ENCODE measurements at places on chromosomes 6 and 20. TPM values are rescaled to one million over a fixed set of nuclear protein-coding genes. Genes with fewer than 3 reads are reported as not detected.

CCM2L gene
- total RNA-seq = not detected

APCDD1L gene
- not detected for total RNA-seq

VWA7 gene
- total RNA-seq = 3.4 TPM

GMNN gene
- total RNA-seq = 58.5 TPM

UNC5CL gene
- 5.5 TPM for total RNA-seq

CST4 gene
- total RNA-seq = not detected

GRCh38 chr20:47940101-47940813 is 155.0 kb upstream of the SULF2 start:
- no peak for DNase-seq

GRCh38 chr6:69305456-69305855 is 491.4 kb downstream of the LMBRD1 start:
- DNase-seq = no peak

DNA sequence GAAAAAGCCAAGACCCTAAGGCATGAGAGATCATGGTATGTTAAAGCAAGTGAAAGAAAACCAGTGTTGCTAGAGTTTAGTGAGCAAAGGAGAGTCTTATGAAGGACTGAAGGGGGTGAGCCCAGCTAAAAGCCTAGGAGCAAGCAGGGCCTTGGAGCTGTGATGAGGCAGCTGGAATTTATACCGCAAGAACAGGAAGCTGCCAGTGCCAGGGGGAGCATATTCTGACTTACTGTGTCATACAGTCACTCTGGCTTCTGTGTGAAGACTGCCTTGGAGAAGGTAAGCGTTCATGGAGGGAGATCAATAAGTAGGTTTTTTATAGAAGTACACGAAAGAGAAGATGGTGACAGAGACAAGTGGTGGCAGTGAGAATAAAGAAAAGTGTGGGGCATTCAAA is 308.9 kb upstream of the THEMIS start:
- DNase-seq = no peak

DNA sequence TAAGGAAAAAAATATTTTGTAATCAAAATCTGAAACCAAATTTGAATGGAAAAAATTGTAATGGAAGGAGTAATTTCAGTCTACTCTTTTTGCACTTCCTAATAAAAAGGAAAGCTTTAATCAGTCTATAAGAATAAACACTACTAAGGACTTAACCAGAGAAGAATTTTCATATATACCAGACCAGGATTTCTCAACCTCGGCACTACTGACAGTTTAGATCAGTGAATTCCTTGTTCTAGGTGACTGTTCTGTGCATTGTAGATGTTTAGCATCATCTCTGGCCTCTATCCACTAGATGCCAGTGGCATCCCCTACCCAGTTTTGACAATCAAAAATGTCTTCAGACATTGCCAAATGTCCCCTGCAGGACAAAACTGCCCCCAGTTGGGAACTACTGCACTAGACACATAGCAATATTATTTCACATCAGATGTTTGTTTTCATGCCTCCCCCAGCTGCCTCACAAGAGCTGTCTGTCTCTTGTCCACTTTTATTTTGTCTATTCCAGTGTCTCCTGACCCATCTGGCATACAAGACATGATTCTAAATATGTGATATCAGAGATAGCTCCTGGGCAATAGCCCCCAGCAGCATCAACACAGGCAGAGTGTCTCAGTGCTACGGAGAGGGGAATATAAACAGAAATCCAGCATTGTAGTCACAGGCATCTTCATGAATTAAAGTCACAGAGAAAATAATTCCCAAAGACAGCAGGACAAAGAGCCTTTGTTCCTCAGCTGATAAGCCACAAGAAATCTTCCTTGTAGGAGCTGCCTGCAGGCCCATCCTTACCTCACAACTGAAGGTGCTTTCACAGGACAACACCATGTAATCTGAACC is 27.0 kb downstream of the DNAAF9 start:
- no peak for DNase-seq

- no peak for DNase-seq
These were observed 500.7 kb downstream of the MAFB start for GRCh38 chr20:40188319-40188718.

All from activated T-cell treated with anti-CD3 and anti-CD28 coated beads, Interleukin-2, amount 50 U/mL, for 72 hours (primary cell).